ENCODE measurements at places on chromosomes 5 and 9. TPM values are rescaled to one million over a fixed set of nuclear protein-coding genes. Genes with fewer than 3 reads are reported as not detected.

- no peak overlapping the region for H3K4me3 ChIP-seq
- DNase-seq: no peak
- no peak overlapping the region for H3K27ac ChIP-seq
Observed at GRCh38 chr5:137342764-137343163, 156.4 kb downstream of the SPOCK1 start.

Gene PCSK1
- total RNA-seq: not detected

Gene SEPTIN8
- 60.7 TPM for total RNA-seq

Gene APBA1
- 0.34 TPM for total RNA-seq

Gene AHRR
- 1.1 TPM for total RNA-seq

GRCh38 chr9:121362813-121363621 is 7.0 kb downstream of the STOM start:
- H3K27ac ChIP-seq: peak overlapping the region; percentile 20
- H3K36me3 ChIP-seq: no peaks in the 10 kb centered on the region
- no peak overlapping the region for H3K4me3 ChIP-seq
- H3K27me3 ChIP-seq: no peaks in the 10 kb centered on the region
- DNase-seq: no peak
- H3K4me1 ChIP-seq: peaks cover 24% of the 10 kb centered on the region

Gene PALM2AKAP2
- total RNA-seq: 0.54 TPM

DNA sequence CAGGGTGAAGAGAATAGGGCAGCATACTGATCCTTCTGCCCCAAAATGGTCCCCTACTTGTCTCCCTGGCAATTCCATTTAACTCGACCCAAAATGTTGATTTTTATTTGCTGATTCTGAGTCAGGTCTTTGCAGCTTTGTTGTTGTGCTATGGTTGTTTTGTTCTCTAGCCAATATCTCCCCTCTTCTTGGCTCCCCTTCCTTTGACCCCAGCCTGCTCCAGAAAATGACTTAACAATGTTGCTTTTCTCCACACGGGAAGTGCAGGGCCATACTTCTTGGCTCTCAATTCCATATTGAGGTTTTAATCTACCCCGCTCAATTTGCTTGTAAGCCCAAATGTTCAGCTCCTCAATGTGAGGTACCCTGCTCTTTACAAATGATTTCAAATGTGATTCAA is 330.0 kb downstream of the RASEF start:
- H3K4me3 ChIP-seq: no peak overlapping the region
- no peaks in the 10 kb centered on the region for H3K4me1 ChIP-seq
- no peak overlapping the region for H3K27ac ChIP-seq
- no peak for DNase-seq
- no peaks in the 10 kb centered on the region for H3K27me3 ChIP-seq
- no peaks in the 10 kb centered on the region for H3K36me3 ChIP-seq

- H3K4me3 ChIP-seq: no peak overlapping the region
- no peaks in the 10 kb centered on the region for H3K27me3 ChIP-seq
- no peaks in the 10 kb centered on the region for H3K4me1 ChIP-seq
- H3K27ac ChIP-seq: no peak overlapping the region
- DNase-seq: no peak
Observed at GRCh38 chr5:124466011-124466410, 280.4 kb downstream of the ZNF608 start.

DNA sequence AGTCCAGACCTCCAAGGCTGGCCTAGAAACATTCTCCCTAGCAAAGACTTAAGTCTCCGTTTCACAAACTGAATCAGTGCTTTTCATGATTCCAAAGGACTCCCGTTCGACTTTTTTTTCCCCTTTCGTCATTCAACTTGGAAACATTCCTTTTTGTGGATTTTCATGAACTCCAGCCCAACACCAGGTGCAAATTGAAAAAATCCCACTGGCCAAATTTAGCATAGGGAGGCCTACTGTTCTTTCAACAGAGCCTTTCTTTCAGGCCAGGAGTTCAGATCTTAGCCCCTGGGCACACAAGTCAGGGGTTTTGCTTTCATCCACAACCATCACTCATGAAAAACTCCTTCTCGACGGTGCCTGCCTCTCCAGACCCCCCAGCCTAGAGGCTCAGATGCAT is 285.3 kb downstream of the PIK3R1 start:
- H3K27me3 ChIP-seq: no peaks in the 10 kb centered on the region
- no peaks in the 10 kb centered on the region for H3K36me3 ChIP-seq
- no peak for DNase-seq
- peaks cover 11% of the 10 kb centered on the region for H3K4me1 ChIP-seq
- no peak overlapping the region for H3K4me3 ChIP-seq
- H3K27ac ChIP-seq: no peak overlapping the region

GRCh38 chr9:36796671-36797419 is 224.2 kb downstream of the MELK start:
- H3K36me3 ChIP-seq: no peaks in the 10 kb centered on the region
- H3K27me3 ChIP-seq: no peaks in the 10 kb centered on the region
- H3K27ac ChIP-seq: no peak overlapping the region
- no peak for DNase-seq
- H3K4me1 ChIP-seq: no peaks in the 10 kb centered on the region
- no peak overlapping the region for H3K4me3 ChIP-seq
